Activated T-cell treated with anti-CD3 and anti-CD28 coated beads, Interleukin-2, amount 50 U/mL, for 72 hours (primary cell): ENCODE measurements at places on chromosomes 5 and 9. TPM values are rescaled to one million over a fixed set of nuclear protein-coding genes. Genes with fewer than 3 reads are reported as not detected.

GRCh38 chr9:92711844-92712243 lies 41.9 kb upstream of the IPPK start:
- peaks cover 29% of the 10 kb centered on the region for H3K4me1 ChIP-seq
- DNase-seq: no peak
- peaks cover 10% of the 10 kb centered on the region for H3K36me3 ChIP-seq
- no peaks in the 10 kb centered on the region for H3K27me3 ChIP-seq
- H3K27ac ChIP-seq: peak overlapping the region; percentile 88
- peak overlapping the region; percentile 54 for H3K4me3 ChIP-seq

DNA sequence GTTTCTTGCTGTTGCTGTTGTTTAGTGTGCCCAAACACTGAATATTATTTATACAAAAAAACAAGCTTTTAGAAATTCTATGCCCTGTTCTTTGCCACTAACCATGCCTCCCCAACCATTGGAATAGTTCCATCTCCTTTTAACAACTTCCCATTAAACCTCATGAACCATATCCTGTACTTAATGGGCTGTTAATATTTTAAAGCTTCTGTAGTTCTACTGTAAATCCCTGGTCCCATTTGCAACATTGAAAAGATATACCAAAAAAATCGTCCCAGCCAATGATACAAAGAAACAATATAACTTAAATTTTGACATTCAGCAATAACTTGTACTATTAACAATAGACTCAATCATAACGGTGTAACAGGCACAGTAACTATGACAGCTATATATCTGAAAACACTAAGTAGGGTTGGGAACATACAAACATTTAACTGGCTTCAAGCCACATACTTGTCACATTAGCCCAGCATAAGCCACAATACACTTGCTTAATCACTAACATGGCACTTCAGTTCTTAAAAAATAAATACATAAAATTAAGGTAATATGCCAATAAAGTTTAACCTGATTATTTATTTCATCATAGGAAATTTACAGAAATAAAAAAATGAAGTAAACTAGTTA lies 86.1 kb downstream of the ADAMTS6 start:
- H3K27me3 ChIP-seq: no peaks in the 10 kb centered on the region
- no peaks in the 10 kb centered on the region for H3K4me1 ChIP-seq
- H3K27ac ChIP-seq: no peak overlapping the region
- no peak for DNase-seq
- H3K4me3 ChIP-seq: no peak overlapping the region

DNA sequence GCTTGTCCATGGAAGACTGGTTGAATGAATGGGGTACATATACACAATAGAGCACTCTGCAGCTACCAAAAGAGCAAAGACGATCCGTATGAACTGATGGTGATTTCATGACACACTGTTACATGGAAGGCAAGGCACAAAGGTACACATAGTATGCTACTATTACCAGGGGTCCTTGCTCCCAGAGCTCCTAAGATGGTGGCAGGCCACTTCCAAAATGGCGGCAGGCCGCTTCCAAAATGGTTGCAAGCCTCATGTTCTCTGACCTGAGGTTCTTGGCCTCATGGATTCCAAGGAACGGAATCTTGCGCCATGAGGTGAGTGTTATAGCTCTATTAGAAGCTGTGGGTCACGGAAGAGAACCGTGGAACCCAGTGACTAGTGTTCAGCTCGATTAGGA lies 147.5 kb downstream of the RFK start:
- no peaks in the 10 kb centered on the region for H3K4me1 ChIP-seq
- H3K4me3 ChIP-seq: no peak overlapping the region
- H3K27ac ChIP-seq: no peak overlapping the region
- no peaks in the 10 kb centered on the region for H3K36me3 ChIP-seq
- H3K27me3 ChIP-seq: peaks cover 6% of the 10 kb centered on the region

- no peaks in the 10 kb centered on the region for H3K27me3 ChIP-seq
- peaks cover 13% of the 10 kb centered on the region for H3K4me1 ChIP-seq
- no peak overlapping the region for H3K27ac ChIP-seq
- H3K4me3 ChIP-seq: no peak overlapping the region
- no peaks in the 10 kb centered on the region for H3K36me3 ChIP-seq
These were observed 609.5 kb upstream of the CLINT1 start for GRCh38 chr5:158468444-158468843.

DNA sequence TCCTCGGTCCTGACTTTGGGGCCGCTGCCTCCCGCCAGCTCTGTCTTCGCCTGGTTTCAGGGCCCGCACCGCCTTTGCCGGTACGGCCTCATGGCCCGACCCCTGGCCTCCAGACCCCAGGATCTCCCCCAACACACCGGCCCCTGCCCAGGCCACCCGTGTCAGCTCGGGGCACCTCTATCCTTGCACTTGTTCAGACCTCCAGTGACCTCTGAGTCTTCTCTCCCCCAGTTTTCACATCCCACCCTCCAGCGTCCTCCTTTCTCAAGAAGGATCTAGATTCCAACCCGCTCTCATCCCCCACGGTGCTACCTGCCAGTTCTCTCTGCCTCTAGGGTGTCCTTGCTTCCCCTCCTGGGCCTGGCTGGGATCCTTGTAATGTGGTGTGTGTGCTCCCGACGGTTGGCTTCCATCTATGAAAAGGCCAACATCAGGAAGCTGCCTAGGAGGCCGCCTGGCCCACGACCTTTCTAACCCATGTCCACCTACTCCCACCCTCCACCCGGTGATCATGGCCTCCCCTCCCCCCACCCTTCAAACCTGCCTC lies 61.1 kb downstream of the SPATA31C2 start:
- H3K27ac ChIP-seq: no peak overlapping the region
- DNase-seq: no peak
- H3K4me1 ChIP-seq: peaks cover 17% of the 10 kb centered on the region
- peak overlapping the region; percentile 86 for H3K4me3 ChIP-seq

- no peak overlapping the region for H3K4me3 ChIP-seq
- H3K4me1 ChIP-seq: no peaks in the 10 kb centered on the region
- no peak for DNase-seq
These were observed 565.8 kb upstream of the NUDT12 start for GRCh38 chr5:104128348-104128747.

- no peak overlapping the region for H3K27ac ChIP-seq
- DNase-seq: no peak
- no peaks in the 10 kb centered on the region for H3K27me3 ChIP-seq
- peaks cover 11% of the 10 kb centered on the region for H3K36me3 ChIP-seq
These were observed 53.6 kb downstream of the FER start for GRCh38 chr5:108801301-108801700.

DNA sequence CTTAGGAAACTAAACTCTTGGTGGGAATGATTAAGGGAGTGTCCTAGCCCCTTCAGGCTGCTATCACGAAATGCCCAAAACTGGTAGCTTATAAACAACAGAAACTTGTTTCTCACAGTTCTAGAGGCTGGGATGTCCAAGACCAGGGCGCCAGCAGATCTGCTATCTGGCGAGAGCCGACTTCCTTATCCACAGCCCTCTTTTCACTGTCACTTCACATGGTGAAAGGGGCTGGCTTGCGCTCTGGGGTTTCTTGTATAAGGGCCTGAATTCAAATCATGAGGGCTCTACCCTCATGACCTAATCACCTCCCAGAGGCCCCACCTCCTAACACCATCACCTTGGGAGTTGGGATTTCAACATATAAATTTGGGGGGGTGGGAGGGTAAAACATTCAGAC lies 49.1 kb downstream of the IPPK start:
- H3K36me3 ChIP-seq: peaks cover 11% of the 10 kb centered on the region
- no peak overlapping the region for H3K4me3 ChIP-seq

DNA sequence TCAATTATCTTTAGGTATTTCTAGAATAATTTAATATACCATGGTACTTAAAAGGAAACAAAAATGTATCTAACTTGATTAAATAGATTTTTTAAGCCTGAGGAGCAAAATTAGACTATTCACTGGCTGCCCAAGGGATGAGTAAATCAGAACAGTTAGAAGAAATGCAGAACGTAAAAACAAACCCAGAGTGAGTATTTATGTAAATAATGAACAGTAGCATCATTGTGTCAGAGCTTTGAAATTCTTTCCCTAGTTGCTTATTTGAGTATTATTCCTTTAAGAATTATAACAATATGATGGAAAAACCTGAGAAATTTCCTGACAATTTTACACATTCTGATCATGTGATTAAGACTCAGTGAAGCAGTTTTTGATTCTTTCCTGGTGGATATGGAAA lies 200.9 kb downstream of the GDNF start:
- no peak for DNase-seq
- H3K4me3 ChIP-seq: no peak overlapping the region
- no peak overlapping the region for H3K27ac ChIP-seq

GRCh38 chr5:156121882-156122281 lies 205.1 kb upstream of the SGCD start:
- no peak for DNase-seq
- H3K36me3 ChIP-seq: no peaks in the 10 kb centered on the region
- H3K4me1 ChIP-seq: no peaks in the 10 kb centered on the region
- H3K27ac ChIP-seq: no peak overlapping the region

GRCh38 chr9:128108269-128109049 lies 19.1 kb downstream of the PTGES2 start:
- no peaks in the 10 kb centered on the region for H3K27me3 ChIP-seq
- H3K36me3 ChIP-seq: peaks cover 6% of the 10 kb centered on the region
- no peak for DNase-seq

DNA sequence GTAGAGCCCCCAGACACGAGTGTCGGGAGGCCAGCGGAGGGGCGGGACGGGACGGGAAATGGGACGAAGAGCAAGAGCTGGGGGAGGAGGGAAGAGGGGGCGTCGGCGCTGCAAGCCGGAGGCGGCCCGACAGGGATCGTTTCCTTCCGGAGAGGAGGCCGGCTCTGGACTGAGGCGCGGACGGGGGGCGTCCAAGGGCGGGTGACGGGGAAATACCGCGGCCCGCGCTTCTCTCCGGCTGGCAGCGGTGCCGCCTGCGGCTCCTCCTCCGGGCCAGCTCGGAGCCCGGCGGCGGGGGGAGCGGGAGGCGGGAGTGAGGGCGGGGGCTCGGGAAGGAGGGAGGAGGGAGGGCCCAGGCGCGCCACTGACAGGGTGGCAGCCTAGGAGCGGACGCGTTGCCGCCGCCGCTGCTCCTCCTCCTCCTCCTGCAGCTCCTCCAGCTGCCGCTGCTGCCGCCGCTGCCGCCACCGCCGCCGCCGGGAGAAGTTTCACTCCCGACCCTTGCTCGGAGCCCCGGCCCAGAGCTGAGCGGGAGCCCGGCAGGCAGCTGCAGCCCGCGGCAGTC lies at the start of gene CHSY3:
Gene CHSY3, plus strand, starts transcription at position 364 of the 565 bp plus-strand sequence.
- H3K27ac ChIP-seq: no peak within 1 kb of the TSS
- H3K36me3 ChIP-seq: no peaks in the 10 kb centered on the region
- H3K4me1 ChIP-seq: peaks cover 16% of the 10 kb centered on the region
- peaks cover 57% of the 10 kb centered on the region for H3K27me3 ChIP-seq
- H3K4me3 ChIP-seq: peak within 1 kb of the TSS; percentile 81

Gene SPATA31A3
- not detected for total RNA-seq

Gene PCDHA8
- total RNA-seq: not detected

Gene CFAP90
- total RNA-seq: not detected

Gene TBC1D13
- 15.9 TPM for total RNA-seq

Gene TAF11L5
- not detected for total RNA-seq
